ENCODE measurements at places on chromosomes 1 and 21. TPM values are rescaled to one million over a fixed set of nuclear protein-coding genes. Genes with fewer than 3 reads are reported as not detected.
A peak's percentile ranks its signal among the peaks of the same experiment; 100 is the strongest.

DNA sequence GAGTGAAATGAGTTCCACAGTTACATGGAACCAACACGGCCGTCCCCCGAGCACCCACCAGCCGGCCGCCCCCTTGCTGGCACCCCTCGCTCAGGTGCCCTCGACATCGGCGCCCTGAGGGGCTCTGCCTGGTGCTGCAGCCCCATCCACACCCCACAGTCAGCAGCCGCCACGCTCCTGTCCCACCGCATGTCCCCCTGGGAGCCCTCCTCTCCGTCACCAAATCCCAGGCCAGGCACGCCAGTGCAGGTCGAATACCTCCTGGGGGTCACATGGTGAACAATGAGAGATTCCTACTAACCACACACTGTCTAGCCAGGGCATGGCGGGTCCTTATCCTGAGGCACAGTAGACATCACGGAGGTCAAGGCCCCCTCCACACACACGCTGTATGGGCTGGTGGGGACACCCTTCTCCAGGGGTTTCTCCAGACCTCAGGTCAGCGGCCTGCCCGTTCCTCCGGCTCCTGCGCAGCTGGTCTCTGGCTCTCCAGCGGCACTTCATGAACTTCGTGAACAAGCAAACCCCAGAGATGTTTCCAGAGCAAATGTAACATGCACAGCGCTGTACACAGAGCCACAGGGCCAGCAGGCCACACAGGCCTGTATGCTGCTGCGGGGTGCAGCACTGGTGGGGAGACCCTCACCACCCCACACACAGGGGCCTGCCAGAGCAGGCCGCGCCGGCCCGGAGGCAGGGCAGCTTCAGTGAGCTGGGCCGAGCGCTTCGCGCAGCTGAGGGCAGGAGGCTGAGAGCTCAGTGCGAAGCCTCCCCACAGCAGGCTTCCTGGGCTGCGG, 21.8 kb downstream of the POFUT2 start:
- no peaks in the 10 kb centered on the region for H3K27me3 ChIP-seq
- H3K4me3 ChIP-seq, result no peak overlapping the region
- H3K36me3 ChIP-seq, result peaks cover 39% of the 10 kb centered on the region
- no peaks in the 10 kb centered on the region for H3K4me1 ChIP-seq
- DNase-seq, result peak; percentile 82

GRCh38 chr1:5980314-5981008, 11.8 kb downstream of the NPHP4 start:
- peaks cover 5% of the 10 kb centered on the region for H3K36me3 ChIP-seq
- H3K27ac ChIP-seq, result no peak overlapping the region

The EBNA1BP2 gene
- total RNA-seq, result 38.3 TPM

GRCh38 chr1:209190591-209191261, 392.8 kb upstream of the CAMK1G start:
- no peak for DNase-seq
- H3K4me1 ChIP-seq, result no peaks in the 10 kb centered on the region
- no peak overlapping the region for H3K4me3 ChIP-seq
- H3K27me3 ChIP-seq, result peaks cover 10% of the 10 kb centered on the region
- H3K36me3 ChIP-seq, result no peaks in the 10 kb centered on the region

The PM20D1 gene
- total RNA-seq, result not detected

DNA sequence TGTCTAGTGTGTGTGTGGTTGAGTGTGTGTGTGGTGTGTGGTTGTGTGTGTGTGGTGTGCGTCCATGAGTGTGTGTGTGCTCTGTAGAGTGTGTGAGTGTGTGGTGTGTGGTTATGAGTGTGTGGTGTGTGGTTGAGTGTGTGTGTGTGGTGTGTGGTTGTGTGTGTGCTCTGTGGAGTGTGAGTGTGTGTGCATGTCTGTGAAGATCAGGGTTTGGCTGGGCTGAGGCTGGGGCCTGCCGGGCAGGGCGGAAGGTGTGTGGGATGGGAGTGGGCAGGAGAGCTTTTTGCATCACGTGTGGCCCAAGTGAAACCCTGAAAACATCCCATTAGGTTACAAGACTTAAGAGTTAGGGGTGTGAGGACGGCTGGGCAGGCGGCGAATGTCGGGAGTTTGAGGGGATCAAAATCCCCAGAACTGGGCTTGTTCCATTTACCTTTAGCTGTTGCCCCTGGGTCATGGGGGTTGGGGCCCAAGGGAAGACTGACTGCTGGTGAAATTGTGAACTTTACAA, 2.9 kb upstream of the FCMR start:
- no peak for DNase-seq
- H3K27ac ChIP-seq, result no peak overlapping the region
- peaks cover 7% of the 10 kb centered on the region for H3K27me3 ChIP-seq
- no peaks in the 10 kb centered on the region for H3K4me1 ChIP-seq
- no peaks in the 10 kb centered on the region for H3K36me3 ChIP-seq

The ZNF669 gene
- total RNA-seq, result 11.4 TPM

- H3K4me3 ChIP-seq, result no peak overlapping the region
- no peaks in the 10 kb centered on the region for H3K36me3 ChIP-seq
- peak overlapping the region; percentile 28 for H3K27ac ChIP-seq
- DNase-seq, result no peak
- no peaks in the 10 kb centered on the region for H3K27me3 ChIP-seq
- peaks cover 17% of the 10 kb centered on the region for H3K4me1 ChIP-seq
Observed at GRCh38 chr21:35395728-35396127, 346.6 kb upstream of the RUNX1 start.

DNA sequence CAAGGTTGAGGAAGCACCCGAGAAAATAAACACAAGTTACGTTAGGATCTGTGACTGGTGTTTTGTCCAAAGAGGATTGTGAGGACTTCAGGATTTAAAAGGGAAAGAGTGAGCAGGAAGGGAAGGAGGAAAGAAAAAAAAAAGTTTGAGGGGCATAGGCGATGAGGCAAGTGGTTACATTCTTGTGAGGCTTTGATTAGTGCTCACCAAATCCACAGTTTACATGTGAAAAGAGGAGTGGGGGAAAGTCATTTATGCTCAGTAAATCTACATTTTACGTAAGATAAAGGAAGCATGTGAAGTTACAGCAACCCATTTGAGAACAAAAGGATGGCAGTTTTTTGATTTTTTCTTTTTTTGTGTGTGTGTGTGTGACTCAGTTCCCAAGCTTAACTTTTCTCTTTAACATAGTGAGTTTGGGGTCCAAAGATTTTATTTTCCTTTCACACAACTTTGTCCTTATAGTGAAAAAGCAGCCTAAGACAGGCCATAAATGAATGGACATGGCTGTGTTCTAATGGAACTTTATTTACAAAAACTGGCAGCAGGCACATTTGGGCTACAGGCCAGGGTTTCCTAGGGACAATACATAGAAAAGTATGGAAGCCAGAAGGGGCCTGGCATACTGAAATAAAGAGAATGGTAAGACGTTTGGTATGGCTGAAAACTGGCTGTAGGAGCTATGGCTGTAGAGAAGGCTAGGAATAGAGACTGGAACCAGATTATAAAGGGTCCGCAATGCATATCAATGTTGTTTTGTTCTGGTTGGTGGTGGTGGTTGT, 121.7 kb downstream of the FGGY start:
- no peak overlapping the region for H3K4me3 ChIP-seq
- no peak for DNase-seq
- H3K27me3 ChIP-seq, result no peaks in the 10 kb centered on the region
- H3K27ac ChIP-seq, result no peak overlapping the region

The TAL1 gene
- not detected for total RNA-seq

DNA sequence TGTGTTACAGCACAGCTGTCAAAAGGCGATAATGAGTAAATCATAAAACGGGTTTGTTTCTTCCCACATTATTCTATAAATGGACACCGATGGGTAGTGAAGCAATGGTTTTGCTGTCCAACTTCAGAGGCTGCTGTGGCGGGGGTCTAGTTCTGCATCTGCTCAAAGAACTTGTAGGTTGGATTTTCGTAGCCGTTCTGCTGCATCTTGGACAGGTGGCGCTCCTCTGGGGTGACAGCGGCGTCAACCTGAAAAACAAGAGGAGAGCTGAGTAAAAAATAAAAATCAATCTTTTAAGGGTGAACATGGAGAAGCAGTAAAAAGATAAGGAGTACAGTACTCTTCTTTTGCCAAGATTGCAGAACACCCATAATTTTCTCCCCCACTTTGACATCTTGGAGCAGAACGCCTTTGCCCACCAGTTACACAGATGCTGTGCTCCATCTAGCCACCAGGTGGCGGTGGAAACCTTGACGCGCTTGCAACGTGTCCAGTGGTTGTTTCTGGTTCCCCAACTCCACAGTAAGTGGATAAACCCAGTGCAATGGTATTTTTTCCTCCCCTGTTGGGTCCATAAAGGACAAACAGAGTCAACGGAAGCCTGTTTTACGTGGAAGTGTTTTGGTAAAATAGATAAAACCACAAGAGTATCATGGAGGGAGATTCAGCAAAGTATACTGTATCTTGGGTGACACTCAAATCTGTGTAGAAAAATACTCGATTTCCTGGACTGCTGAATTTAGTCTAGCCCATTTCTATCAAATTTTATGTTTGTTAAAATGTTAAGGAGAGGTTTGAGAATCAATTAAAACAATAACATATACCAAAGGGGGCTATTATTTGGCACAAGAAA, 147.0 kb downstream of the GABPA start:
- no peak for DNase-seq
- H3K27ac ChIP-seq, result no peak overlapping the region
- H3K36me3 ChIP-seq, result peaks cover 17% of the 10 kb centered on the region
- H3K4me3 ChIP-seq, result no peak overlapping the region

The MCOLN3 gene
- total RNA-seq, result 0.34 TPM

The TRAF3IP3 gene
- not detected for total RNA-seq

GRCh38 chr1:234886081-234886984, 242.3 kb downstream of the TOMM20 start:
- H3K36me3 ChIP-seq, result no peaks in the 10 kb centered on the region
- peaks cover 16% of the 10 kb centered on the region for H3K4me1 ChIP-seq
- no peak for DNase-seq
- no peaks in the 10 kb centered on the region for H3K27me3 ChIP-seq
- no peak overlapping the region for H3K27ac ChIP-seq

The CCDC17 gene
- total RNA-seq, result 2.4 TPM

DNA sequence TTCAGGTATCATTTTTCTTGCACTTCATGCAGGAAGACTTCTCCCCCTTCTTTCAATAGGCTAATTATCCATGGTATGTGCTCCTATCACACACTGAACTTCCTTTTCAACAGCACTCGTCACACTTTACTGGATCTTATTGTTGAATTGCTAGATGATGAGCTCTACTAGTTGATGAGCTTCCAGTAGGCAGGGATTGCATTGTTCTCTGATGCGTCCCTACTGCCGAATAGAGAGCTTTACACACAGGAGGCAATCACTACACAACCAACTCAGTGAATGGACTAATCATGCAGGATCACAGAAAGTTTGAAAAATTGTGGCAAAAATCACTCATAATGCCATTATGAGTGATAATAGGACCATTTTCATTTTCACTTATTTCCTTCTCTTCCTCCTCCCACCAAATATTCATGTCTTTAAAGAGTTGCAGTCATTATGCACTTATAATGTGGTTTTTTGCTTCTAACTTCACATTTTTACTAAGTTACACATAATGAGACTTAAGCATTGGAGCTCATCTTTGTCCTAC, 128.1 kb upstream of the ZNF648 start:
- H3K27ac ChIP-seq, result no peak overlapping the region
- peaks cover 31% of the 10 kb centered on the region for H3K4me1 ChIP-seq
- H3K36me3 ChIP-seq, result no peaks in the 10 kb centered on the region

DNA sequence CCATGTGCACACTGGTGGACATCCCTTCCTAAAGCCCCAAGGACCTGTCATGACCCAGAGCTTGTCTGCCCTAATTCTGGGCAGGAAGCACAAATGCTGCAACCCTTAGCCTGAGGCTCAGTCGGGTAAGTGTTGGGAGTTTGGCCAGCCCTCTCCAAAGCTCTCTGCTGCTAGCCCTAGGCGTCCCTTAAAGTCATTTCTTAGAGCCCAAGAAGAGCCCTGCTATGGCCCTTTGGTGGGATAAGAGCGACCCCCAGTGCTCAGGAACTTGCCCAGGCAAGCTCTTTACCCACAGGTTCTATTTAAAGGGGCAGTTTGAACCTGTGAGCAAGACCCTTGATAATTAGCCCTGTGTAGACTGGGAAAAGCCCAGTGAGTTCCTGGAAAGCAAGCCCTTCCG, 356.8 kb downstream of the RRAGC start:
- peaks cover 45% of the 10 kb centered on the region for H3K27me3 ChIP-seq
- H3K27ac ChIP-seq, result no peak overlapping the region
- no peak for DNase-seq
- H3K4me3 ChIP-seq, result no peak overlapping the region
- no peaks in the 10 kb centered on the region for H3K36me3 ChIP-seq

GRCh38 chr21:37622755-37623154, 256.2 kb downstream of the DYRK1A start:
- H3K4me1 ChIP-seq, result peaks cover 59% of the 10 kb centered on the region
- no peaks in the 10 kb centered on the region for H3K27me3 ChIP-seq
- no peak overlapping the region for H3K4me3 ChIP-seq
- H3K27ac ChIP-seq, result no peak overlapping the region

The LRRC53 gene
- not detected for total RNA-seq

DNA sequence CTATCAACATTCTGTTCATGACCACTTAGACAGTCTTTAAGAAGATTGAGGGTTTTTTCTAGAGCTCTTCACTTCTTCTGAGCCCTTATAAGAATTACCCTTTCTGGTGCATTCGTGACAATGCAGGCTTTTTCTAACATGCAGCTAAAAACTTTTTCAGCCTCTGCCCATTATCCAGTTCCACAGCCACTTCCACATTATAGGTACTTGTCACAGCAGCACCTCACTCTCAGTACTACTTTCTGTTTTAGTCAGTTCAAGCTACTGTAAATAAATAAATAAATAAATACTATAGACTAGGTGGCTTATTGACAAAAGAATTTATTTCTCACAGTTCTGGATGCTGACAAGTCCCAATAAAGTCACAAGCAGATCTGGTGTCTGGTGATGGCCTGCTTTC, 284.4 kb upstream of the PKN2 start:
- no peak overlapping the region for H3K27ac ChIP-seq
- H3K36me3 ChIP-seq, result no peaks in the 10 kb centered on the region
- no peaks in the 10 kb centered on the region for H3K27me3 ChIP-seq
- no peak overlapping the region for H3K4me3 ChIP-seq
- no peaks in the 10 kb centered on the region for H3K4me1 ChIP-seq

GRCh38 chr1:221497046-221497445, 244.8 kb downstream of the DUSP10 start:
- H3K36me3 ChIP-seq, result no peaks in the 10 kb centered on the region
- H3K4me3 ChIP-seq, result no peak overlapping the region
- H3K4me1 ChIP-seq, result no peaks in the 10 kb centered on the region
- DNase-seq, result no peak

The FYB2 gene
- not detected for total RNA-seq

DNA sequence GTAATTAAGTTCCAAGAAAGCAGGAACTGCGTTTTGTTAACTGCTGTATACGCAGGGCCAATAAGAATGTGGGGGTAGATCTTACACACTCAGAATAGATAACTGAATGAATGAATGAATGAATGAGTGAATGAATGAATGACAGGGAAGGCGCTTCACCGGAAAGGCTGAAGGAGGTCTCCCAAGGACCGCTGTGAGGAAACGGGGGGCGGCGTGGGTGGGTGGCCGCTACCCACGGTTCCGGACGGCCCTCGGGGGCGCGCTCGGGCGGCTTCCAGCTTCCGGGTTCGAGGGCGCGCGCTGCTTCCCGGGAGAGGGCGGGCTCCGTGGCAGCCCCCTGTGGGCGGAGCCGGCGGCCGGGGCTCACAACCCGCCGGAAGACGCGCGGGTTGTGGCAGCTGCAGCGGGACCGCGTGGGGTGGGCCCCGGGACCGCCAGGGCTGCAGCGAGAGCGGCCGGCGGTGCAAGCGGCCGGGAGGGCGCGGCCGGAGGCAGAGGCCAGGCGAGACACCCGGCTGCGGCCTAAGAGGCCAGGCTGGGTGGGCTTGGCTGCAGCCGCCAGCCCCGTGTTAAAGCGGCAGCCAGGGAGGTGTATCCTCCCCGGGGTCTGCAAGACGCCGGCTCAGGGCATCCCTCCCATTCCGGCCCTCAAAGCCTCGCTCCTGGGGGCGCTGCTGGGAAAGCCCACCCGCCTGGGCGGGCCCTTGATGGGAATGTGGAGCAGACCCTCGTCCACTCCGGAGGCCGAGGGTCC, at the start of gene ZFP69:
TSS of gene ZFP69 (plus strand) at position 367 of the 754 bp plus-strand sequence. CDS start 2,072 bp downstream, outside the sequence.
- H3K27me3 ChIP-seq, result no peaks in the 10 kb centered on the region
- H3K36me3 ChIP-seq, result peaks cover 19% of the 10 kb centered on the region
- H3K27ac ChIP-seq, result peak within 1 kb of the TSS; percentile 54
- H3K4me3 ChIP-seq, result peak within 1 kb of the TSS; percentile 83
- peaks cover 16% of the 10 kb centered on the region for H3K4me1 ChIP-seq

Measured in osteocyte (in vitro differentiated cells).